ENCODE measurements at places on chromosomes 7 and 10.

- DNase-seq = no peak
These were observed 150.8 kb downstream of the NRP1 start for GRCh38 chr10:33183655-33184054.

DNA sequence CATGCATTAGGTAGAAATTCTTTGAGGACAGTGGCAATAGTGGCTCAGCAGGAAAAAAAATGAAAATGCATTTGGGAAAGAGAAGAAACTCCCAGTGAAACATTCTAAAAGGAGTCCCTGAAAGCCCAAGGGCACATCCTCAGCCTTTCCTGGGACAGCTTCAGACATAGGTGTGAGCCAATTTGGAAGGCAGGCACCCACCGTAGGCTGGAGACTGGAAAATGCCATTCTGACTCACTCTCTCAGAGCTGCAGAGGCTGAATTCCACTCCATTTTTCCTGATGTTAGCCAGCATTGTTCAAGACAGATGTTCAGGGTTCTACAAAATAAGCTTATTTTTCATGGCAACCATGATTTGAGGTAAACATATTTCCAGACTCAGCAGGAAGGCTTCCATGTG, 379.0 kb upstream of the FZD8 start:
- DNase-seq = no peak

DNA sequence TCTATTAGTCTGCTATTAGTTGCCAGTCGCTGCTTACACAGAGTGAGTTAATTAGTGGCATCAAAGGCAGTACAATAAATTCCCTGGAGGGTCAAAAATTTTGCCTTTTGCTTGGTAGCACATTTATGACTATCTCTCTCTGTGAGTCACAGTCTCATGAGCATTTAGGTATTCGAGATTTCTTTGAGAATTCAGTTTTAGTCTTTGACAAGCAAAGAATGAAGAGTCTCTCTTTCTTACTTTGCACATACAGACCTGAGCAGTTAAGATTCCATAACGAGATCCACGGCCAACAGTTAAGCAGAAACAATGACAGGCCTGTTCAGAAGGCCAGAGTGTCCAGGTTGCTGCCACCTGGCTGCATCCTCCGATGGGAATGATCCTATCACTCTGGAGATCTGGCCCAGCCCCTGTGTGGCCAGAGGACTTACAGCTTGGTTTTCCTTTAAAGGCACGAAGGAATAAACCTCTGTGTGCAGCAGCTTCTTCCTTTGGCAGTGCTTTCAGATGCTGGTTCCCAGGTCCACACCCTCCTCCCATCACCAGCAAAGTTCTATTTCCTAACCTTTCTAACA, 80.6 kb downstream of the GLI3 start:
- DNase-seq = no peak

- no peak for DNase-seq
These were observed at the start of gene OLAH for GRCh38 chr10:15043674-15044073. OLAH (plus strand) TSS chr10:15043943; CDS start chr10:15047289, 3,346 bp downstream.

DNA sequence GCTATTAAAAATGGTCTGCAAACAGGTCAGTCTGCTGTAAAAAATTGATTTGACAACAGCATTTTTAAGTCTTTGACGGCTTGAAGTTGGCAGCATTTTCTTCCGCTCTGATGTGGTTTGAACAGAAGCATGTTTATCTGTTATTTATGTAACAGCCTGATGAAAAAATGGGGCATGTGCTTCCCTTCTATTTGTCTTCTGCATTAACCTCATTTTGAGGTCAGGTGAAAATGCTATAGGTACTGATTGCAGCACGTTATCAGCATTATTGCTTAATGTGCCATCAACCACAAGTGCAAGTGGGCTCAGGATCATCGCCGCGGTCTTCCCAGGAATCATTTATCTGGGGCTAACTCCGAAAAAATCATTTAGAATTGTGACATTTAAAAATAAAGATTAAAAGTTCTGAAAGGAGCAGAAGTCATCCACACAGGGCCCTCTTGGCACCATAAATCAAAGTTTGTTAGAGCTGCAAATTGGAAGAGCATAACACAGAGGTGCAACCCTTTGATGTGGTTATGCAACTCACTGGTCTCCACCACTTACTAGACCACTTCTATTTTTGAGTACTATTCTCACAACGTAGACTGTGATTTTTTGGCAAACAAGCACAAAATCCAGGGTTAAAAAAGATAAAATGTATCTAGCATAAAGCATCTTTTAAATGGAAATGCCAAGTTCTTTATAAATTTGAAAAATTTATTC, 307.7 kb downstream of the MDFIC start:
- no peak for DNase-seq

- DNase-seq = no peak
These were observed 287.0 kb downstream of the TCERG1L start for GRCh38 chr10:131024259-131025131.

DNA sequence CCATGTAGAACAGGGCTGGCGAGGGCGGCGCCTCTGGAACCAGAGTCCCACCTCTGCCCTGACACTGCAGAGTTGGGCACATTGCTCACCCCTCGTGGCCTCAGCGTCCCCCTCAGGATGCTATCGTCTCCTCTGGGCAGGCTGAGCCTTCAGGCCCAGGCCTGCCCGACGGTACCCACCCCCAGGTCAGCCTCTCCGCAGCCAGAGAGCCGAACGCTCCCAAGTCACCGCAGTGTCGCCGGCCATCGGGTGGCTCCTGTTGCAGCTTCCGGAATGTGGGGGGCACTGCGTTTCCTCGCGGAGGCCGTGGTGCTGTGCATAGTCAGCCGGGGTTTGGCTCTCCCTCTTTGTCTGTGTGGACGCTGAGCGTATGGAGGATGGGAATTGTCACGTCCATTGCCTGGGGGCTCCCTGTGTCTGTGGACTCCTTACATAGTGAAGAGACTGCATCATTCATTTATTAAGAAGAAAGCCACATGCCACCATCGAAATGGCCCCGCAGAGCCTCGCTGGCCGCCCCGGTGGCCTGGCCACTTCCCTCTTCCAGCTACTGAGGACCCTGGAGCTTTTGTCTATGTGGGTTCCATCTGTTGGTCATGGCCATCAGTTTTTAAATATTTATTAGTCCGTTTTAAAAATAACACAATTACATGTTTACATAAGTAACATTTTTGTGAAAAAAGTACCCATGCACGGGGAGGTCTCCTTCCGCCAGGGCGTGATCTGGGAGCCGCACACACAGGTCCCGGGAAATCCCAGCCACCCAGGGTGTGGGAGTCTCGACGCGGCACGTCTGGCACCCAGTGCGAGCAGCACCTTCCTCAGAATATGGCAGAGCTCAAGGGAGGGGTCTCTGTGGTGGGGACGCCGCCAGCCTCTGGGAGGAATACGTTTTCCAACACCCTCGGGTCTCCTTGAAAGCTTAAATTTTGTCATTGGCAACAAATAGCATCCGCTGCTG, 15.6 kb downstream of the NKX6-2 start:
- no peak for DNase-seq

- DNase-seq = no peak
These were observed 455 bp downstream of the CUL2 start for GRCh38 chr10:35089611-35090161.

- DNase-seq = no peak
These were observed 1.1 kb downstream of the BAZ1B start for GRCh38 chr7:73520673-73521635.

GRCh38 chr7:107234436-107234835, 65.6 kb downstream of the HBP1 start:
- DNase-seq = no peak

GRCh38 chr7:30647589-30648364, 34.5 kb downstream of the CRHR2 start:
- DNase-seq = no peak

- DNase-seq = no peak
These were observed 196.0 kb upstream of the TMEM72 start for GRCh38 chr10:44715136-44715535.

- DNase-seq = no peak
These were observed 102.1 kb downstream of the POLL start for GRCh38 chr10:101485681-101486554.

DNA sequence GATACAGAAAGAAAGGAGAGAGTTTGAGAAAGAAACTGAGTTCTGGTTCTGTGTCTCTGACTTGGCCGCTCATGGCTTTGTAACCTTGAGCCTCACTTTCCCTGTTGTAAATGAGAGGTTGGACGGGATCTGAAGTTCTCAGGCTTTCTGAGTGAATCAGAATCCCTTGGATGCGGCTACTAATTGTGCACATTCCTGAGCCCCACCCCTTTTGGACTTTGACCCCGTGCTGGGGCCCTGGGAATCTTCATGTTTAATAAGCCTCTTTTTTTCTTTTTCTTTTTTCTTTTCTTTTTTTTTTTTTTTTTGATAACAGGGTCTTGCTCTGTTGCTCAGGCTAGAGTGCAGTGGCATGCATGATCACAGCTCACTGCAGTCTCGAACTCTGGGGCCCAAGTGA, 26.9 kb downstream of the SLC25A28 start:
- DNase-seq = no peak

GRCh38 chr7:112985377-112985987, 101.1 kb downstream of the GPR85 start:
- no peak for DNase-seq
